ENCODE measurements at places on chromosomes 2 and 18.

DNA sequence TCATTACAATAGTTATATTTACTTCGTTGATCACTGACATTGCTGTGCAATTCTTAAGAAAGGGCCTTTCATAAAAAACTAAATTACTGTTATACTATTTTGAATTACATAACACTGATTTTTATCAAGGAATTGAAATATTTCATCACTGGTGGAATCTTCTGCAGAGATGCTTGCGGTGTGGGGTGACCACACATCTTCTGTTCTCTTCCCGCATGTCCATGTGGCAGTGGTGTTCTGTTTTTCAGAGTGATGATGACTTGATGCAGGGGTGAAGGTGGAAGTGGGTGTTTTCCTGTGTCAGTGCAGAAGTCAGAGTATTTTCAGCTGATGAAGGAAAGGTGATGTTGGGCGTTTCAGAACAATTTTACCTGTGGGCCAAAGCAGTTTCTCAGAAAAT is 7.0 kb downstream of the CNDP2 start:
- no peak for DNase-seq

GRCh38 chr2:74554820-74555531 is 456 bp downstream of the DOK1 start:
- DNase-seq, result no peak

GRCh38 chr2:9795071-9795470 is 48.2 kb upstream of the TAF1B start:
- DNase-seq, result no peak

GRCh38 chr2:36706021-36706876 is 9.7 kb downstream of the VIT start:
- no peak for DNase-seq

DNA sequence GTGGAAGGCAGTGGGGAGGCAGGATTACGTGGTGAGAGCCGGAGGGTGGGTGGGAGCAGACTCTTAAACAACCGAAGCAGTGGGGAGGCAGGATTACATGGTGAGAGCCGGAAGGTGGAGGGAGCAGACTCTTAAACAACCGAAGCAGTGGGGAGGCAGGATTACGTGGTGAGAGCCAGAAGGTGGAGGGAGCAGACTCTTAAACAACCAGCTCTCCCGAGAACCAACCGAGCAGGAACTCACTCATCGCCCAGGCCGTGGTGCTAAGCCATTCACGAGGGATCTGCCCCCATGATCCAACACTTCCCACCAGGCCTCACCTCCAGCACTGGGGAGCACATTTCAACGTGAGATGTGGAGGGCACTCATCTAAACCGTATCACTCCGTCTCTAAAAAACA is 87.7 kb downstream of the RTP5 start:
- DNase-seq, result no peak

DNA sequence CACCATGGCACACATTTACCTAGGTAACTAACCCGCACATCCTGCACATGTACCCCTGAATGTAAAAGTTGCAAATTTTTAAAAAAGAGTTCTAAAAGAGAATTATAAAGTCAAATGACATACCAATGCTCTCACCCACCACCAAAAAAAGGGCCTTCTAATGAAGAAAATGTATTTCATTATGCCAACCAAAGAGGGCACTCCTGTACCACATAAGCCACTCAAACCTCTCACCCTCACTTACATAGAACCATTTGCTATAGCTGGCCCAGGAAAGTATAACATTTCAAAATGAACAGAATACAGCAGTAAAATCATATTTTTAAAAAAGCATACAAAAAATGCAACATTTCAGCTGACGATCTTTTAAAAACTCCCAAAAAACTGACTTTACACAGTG is 241.5 kb upstream of the PKDCC start:
- no peak for DNase-seq

GRCh38 chr2:204010628-204011560 is 74.3 kb downstream of the ICOS start:
- DNase-seq, result no peak

DNA sequence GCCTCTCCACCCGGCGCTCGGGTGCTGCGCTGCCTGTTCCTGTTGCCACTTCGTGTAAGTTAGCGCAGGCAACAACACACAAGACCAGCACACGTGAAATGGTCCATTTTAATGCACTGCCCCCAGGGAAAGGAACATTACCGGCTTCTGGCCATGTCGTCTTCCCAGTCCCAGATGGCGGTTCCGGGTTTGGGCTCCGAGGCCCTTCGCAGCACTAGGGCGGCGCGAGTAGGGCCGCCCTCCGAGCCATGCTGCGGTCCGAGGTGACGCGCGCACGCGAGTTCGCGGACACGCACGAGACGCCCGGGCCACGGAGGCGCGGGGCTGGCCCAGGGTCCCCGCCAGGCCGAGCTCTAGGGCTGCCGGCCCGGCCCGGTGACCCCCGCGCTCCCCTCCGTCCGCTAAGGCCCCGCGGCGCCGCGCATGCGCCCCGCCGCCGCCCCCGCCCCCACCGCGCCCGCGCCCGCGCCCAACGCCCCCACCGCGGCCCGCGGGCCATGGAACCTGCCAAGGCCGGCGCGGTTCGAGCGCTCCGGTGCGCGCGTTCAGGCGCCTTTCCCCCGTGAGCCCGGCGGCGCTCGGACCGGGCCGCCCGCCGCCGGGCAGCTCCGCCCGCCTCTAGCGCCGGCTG is 367 bp upstream of the ZNF236 start:
- DNase-seq, result no peak

DNA sequence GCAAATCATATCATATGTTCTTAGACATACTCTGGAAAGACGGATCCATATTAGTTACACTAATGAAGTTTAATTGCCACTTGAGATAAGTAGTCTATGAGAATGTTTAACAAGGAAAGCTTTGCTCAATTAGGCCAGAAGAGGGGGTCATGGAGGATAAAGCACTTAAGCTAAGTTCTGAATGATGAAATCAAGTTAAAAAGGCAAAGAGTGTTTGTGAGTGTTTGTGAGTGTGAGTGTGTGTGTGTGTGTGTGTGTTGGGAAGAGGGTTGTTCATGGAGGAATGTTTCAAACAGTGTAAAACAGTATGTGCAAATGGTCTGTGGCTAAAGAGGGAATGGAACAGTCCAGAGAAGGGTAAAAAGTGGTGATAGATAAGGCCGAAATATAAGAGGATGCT is 360.9 kb downstream of the ERBB4 start:
- no peak for DNase-seq

- DNase-seq, result no peak
Measured at GRCh38 chr2:63093502-63093901, 42.9 kb downstream of the OTX1 start.

- no peak for DNase-seq
Measured at GRCh38 chr2:57515366-57515765, 531.2 kb upstream of the VRK2 start.

DNA sequence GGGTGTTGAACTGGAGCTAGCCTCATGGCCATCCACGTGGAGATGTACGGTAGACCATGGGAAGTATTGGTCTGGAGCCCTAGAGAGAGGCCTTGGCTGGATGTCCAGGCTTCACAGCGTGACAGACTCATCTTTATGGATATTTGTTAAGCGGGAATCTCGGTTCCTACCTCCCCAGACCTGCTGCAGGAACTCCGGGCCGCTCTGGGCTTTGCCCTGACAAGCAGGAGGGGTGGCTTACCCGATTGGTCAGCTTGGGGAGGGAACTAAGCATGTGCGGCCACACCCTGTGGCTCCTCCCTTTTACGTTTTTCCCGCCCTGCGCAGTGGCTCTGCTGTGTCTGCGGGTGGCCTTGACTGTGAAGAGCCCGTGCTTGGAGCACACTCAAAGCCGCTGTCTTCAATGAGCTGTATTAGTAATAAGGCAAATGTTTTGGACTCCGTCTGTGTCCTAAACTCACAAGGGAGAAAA is 52.3 kb downstream of the PAPOLG start:
- DNase-seq, result no peak

DNA sequence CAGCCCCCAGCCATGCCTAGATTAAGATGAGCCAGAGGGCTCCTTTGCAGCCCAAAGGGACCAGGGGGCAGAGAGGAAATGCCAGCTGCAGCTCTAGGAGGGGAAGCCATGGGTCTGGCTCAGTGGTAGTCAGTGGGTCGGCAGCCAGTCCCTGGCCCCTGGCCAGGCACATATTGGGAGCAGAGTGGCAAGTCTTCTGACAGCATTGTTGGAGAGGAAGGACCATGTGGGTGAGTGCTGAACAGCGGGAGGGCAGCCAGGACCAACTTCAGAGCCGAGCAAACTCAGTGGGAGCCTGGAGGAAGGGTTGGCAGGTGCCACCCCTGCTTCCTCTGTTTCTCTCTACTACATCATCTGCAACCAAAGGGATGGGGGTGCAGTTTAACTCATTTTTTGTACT is 140.5 kb upstream of the PELI1 start:
- DNase-seq, result no peak

DNA sequence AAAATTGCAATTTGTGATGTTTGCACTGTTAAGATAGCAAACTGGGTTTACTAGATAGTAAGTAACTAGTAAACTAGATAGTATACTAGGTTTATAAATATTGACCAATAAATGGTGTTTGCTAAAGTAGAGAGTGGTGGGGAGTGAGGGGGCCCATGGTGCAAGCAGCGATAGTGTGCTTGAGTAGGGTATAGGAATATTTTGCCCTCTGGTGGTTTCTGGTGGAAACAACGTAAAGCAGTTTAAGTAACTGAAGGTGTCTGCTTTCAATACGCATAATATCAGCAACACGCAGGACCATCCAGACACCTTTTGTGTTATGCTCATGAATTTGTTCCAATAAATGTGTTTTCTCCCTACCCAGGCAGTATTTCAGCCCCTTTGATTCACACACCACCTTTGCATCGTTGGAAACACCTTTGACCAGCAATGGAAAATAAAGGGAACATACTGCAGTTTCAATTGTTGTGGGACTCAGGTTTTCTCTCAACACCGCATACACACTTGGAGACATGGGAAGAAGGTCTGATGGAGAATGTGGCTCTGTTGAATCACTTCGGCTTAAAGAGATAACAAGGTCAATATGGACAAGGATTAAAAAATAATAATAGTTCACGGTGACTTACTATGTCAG is 16.7 kb upstream of the STAT1 start:
- no peak for DNase-seq

DNA sequence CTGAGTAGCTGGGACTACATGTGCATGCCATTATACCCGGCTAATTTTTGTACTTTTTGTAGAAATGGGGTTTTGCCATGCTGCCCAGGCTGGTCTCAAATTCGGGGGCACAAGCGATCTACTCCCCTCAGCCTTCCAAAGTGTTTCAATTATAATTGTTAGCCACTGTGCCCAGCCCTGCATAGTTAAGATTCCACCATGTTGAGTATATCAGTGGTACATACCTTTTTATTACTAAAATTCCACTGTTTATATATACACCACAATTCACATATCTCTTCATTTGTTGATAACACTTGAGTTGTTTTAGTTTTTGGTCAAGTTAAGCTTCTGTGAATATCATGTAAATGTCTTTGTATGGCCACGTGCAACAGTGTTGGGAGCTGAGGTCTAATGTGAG is 12.8 kb upstream of the FMNL2 start:
- DNase-seq, result no peak
